ENCODE measurements at places on chromosomes 5 and 9.

GRCh38 chr9:35723426-35723825 lies 8.6 kb downstream of the TLN1 start:
- DNase-seq: no peak

GRCh38 chr9:27351438-27351837 lies 54.5 kb upstream of the EQTN start:
- DNase-seq: no peak

- DNase-seq: no peak
These were observed 25.5 kb downstream of the IRX4 start for GRCh38 chr5:1857256-1857600.

GRCh38 chr9:84374013-84374412 lies 33.5 kb upstream of the SLC28A3 start:
- no peak for DNase-seq

DNA sequence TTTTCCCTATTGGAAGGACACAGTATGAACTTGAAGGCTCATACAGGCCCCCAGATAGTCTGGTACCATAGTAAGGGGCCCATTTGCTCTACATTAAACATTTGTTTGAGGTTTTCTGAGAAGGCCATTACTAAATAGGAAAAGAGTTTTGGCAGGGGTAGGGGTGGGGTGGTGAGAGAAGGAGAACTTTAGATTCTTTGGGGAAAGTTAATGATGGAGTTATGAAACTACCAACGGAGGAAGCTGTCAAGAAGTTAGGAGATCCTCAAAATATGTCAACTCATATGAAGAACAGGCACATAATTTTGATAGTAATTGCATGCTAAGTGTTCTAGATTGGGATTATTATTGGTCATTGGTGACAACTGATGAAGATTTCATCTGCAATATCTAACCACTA lies 114.7 kb downstream of the TAF11L14 start:
- no peak for DNase-seq

DNA sequence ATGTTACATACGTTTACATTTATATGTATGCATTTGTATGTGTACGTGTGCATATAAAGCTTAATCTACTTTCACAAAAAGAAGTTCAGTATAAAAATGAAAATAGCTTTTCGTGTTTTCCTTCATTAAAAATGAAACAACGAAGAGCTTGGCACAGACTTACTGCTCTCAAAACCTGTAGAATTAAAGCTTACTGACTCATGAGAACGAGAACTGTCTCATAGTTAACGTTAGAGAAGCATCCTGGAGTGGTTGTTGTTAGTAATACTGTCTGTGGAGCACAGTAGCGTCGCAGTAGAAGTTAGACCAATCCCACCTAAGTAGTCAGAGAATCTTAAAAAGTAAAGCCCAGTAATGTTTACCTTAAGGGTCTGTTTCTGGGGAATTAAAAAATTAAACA lies 1.3 kb downstream of the MAT2B start:
- DNase-seq: peak; percentile 64

GRCh38 chr5:154727361-154727760 lies 27.8 kb upstream of the LARP1 start:
- no peak for DNase-seq

DNA sequence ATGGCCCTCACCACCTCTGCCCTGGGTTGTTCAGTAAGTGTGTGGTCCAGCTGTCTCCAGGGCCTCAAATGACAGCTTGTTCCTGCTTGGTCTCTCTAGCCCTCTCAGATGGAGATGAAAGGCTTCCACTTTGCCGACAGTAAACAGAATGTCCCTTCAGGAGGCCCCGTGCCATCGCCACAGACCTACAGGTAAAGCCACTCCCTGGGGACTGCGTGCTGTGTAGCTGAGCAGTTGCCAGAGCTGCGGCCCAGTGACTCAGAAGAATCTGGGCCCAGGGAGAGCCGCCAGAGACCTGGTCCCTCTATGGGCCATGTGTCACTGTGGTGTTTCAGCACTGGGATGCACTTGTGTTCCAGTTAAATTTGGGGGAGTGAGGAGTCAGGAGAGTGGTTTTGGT lies 10.6 kb upstream of the POMT1 start:
- no peak for DNase-seq

GRCh38 chr5:99033014-99033900 lies 104.5 kb upstream of the CHD1 start:
- no peak for DNase-seq

DNA sequence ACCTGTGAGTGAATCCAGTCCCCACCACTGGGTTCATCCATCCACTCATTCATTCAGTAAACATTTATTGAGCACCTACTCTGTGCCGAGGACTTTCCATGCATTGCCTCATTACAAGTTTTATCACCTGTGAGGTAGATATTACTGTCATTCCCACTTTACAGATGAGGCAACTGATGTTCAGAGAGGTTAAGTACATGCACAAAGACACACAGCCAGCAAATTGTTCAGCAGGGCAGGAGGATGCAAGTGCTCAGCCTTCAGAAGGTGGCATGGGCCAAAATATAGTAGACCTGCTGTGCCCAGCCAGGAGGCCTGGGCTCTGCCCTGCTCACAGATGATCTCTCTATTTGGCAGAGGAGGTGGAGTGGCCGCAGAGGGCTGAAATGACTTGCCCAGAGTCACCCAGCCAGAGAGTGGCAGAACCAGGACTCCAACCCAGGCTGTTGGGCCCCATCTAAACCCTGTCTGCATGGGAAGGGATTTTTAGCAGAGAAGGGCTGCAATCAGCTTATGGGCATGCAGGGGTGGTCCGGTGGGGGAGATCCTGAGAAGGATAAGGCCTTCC lies 7.6 kb upstream of the NEURL1B start:
- DNase-seq: no peak

DNA sequence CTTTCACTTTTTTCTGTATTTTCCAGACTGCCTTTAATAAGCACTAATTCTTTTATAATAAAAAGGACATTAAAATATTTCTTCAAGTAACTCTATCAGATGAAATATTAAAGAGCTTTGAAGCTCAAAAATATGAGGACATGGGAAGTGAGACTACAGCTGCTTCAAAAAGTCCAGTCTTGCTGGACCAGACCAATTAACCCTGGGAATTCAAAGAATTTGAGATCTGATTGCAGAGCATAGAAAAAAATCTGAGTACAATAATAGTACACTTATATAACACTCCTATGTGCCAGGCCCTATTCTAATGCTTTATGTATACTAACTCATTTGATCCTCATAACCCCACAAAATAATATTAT lies 9.8 kb downstream of the TMEM245 start:
- peak; percentile 30 for DNase-seq

GRCh38 chr5:978693-979092 lies 29.9 kb upstream of the NKD2 start:
- no peak for DNase-seq

GRCh38 chr5:122937914-122938313 lies 92.5 kb downstream of the SNX24 start:
- no peak for DNase-seq

DNA sequence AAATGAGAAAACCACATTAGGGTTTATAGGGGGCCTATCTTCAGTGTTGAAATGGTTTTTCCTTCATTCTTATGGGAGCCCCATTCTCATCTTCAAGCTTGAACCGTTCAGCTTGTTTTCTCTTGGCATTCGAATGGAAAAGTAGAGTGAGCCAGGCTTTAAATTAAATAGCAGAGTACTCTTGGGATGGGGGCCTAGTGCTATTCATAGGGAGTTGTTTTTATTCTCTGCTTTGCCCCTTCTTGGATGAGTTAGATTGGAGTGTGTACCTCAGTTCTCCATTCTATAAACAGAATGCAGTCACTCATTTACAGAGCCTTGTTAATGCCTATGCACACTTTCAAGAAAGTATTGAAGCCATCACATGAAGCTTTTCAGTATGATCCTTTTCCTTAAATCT lies 127.9 kb downstream of the FAM170A start:
- DNase-seq: no peak

DNA sequence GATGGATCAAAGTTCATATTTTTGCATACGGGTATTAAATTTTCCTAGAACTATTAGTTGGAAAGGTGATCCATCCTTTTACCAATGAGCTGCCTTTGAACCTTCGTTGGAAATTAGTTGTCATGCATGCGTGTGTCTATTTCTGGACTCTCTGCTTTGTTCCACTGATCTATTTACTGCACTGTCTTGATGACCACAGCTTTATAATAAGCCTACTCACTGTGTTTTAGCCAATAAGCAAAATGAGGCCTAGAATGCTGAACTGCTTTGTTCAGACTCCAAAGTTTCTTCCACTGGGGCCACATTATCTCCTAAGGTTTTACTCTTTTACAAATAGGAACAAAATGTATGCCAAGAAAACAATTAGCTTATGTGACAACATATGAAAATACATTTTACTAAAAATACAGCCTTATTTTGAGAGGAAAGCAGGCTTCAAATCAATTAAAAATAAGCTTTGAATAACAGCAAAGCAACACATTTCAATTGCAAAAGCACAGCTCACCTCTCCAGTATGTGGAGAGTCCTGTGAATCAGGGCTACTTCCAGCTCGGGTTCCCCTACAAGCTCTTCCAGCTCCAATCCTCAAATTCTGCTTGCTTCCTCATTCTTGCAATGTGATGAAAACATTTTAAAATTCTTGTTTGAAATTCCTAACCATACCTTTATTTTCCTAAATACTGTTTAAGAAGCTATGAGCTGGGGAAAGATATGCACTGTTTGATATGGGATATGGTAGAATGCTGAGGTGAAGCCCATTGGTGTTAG lies 72.0 kb downstream of the RETREG1 start:
- peak; percentile 32 for DNase-seq

DNA sequence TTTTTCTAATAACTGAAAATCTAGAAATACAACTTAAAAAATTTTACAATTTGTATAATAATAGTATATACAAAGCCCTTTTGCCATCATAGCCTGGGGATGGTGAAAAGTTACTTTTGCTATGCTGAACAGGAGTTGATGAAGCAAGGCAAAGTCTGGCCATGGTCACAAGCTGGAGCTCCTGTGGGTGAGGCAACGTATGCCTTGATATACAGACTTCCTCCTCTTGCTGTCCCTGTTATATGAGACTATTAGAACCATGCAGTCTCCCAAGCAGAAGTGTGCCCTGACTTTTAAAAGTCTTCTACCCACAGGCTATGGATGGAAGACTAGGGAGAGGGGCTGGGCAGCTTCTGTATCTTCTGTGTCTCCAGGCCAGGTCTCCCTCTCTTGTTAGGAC lies 15.7 kb downstream of the FAM151B start:
- DNase-seq: no peak

DNA sequence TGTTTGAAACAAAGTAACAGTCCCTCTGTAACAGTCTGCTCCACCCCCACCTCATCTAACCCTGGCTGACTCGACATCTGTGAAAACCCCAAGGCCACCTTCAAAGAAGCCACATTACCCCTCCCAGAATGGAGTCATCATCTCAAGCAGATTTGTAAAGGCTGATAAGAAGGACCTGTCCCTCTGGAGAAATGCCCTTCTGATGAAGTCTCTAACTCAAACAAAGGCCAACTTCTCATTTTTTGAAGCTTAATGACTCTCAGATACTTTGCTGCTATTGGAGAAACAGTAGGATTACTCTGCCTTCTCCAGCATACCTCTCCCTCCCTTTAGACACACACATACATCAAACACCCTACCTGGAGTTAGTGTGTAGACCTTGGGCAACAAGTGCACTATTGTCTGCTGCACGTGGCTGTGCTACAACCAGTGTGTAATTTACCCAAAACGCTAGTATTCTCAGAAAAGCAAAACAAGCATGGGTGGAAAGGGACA lies 5.3 kb upstream of the SUSD1 start:
- DNase-seq: peak; percentile 62

DNA sequence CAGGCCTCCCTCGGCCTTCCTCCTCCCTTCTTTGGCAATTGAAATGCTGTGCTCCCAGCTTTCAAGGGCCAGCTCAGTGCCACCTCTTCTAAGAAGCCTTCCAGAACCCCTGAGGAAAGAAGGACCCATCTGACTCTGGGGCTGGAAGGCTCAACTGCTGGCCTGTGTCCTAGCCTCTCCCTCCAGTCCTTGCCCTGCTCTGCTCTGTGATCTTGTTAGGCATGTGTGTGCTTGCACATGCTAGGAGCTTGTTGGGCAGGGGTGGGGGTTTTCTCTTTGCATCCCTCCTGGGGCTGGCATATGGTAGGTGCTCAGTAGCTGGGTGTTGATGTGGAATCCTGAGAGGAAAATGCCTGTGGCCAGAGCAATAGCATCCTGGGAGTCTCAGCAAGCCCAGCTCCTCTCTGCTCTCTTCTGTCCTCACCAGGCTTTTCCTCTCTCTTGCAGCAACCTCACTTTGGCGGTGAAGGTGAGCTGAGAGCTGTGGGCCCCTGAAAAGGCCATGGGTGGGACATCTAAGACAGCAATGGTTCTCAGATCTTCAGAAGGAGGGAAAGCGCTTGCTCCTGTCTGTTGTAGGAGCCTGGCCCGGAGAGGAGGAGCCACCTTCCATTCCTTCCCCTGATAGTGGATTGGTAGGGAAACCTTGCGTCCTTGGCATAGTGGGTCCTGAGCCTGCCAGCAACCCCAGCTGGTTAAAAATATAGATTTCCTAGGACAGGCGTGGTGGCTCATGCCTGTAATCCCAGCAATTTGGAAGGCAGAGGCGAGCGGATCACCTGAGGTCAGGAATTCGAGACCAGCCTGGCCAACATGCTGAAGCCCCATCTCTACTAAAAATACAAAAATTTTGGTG lies 9.9 kb downstream of the DOLK start:
- DNase-seq: no peak

- DNase-seq: peak; percentile 20
These were observed 129.6 kb upstream of the CNTLN start for GRCh38 chr9:17005056-17005823.

DNA sequence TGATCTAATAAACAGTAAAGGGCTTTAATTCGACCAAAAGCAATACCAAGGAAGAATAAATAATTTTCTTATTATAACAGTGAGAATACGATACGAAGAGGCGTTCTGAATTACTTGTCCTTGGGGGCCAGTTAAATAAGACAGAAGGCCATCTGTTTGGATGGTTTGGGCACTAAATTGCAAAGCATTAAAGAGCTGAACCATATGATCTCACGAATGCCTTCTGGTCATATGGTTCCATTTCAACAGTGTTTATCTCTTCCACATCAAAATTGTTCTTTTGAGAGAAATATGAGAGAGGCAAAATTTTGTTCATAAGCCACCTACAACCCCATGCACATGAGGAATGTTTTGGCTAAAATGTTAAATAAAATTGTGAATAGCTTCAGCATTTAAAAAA lies 605.4 kb downstream of the PTPRD start:
- no peak for DNase-seq

DNA sequence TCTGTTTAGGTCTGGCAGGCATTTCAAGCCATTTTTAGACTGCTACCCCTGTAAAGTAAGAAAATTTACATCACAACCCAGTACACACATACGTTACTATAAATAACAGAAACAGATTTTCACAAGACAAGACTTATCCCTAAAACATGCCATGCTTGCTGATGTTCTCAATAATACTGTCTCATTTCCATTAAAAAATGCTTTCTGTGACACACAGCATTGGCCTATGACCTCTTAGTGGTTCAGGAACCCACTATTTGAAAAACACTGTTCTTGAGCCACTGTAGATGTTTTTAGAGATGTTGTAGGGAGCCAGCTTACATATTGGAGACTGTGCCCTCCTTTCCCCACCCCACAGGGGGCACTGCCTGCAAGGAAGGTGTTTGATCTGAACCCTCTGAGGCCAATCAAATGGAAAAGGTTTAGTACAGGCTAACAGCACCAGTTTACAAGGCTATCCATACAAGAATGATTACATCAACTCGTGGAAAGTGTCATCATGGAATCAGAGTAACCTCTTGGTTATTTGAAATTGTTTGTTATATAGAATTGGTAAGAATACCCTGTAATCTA lies 30.8 kb downstream of the ZSWIM6 start:
- no peak for DNase-seq

All from astrocyte (in vitro differentiated cells and primary cell).